ENCODE measurements at places on chromosomes 6 and 20. TPM values are rescaled to one million over a fixed set of nuclear protein-coding genes. Genes with fewer than 3 reads are reported as not detected.

DNA sequence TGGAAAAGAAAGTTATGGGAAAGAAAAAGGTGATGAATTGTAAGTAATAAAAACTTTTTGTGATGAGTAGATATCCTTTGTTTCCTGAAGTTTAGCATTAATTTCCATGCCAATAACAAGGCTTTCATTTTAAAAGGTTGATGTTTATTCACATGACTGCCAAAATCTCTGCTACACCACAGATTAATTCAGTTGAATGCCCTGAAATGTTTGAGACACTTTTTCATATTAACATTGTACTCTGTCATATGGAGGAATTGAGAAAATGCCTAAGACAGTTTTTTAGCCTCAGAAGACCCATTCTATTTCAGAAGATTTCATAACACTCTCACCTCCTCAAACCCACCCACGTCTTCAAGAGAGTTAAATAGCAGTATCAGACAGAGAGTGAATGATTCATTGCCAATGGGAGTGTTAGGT is 115.5 kb downstream of the ADGRG6 start:
- H3K27ac ChIP-seq, result no peak overlapping the region
- H3K27me3 ChIP-seq, result peaks cover 10% of the 10 kb centered on the region
- H3K4me3 ChIP-seq, result no peak overlapping the region
- no peaks in the 10 kb centered on the region for H3K36me3 ChIP-seq
- DNase-seq, result no peak

DNA sequence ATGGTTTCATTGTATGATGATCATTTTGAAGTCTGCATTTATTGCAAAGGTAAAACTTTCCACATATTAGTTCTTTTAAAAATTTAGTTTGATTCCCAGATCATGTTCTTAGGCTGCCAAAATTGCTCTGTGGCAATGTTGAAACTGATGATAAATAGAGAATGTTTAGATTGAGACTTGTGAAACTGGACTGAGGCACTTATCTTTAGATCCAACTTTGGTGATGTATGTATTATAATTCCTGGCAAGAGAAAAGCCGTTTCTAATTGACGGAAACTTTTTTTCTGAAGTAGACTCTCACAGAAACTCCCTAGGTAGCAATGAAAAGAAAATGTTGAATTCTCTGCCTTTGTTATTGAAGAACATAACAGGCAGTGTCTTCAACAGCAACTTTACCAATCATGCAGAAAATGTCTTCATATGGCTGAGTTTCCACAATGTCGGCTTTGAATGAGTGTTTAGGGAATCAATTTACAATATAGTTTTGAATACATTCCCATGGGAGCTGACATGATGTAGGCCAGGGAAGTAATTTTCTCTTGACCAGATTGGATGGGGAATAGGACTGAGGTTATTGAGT is 456.2 kb downstream of the CD109 start:
- DNase-seq, result no peak
- no peaks in the 10 kb centered on the region for H3K4me1 ChIP-seq
- no peaks in the 10 kb centered on the region for H3K36me3 ChIP-seq
- H3K27ac ChIP-seq, result no peak overlapping the region
- H3K4me3 ChIP-seq, result no peak overlapping the region

DNA sequence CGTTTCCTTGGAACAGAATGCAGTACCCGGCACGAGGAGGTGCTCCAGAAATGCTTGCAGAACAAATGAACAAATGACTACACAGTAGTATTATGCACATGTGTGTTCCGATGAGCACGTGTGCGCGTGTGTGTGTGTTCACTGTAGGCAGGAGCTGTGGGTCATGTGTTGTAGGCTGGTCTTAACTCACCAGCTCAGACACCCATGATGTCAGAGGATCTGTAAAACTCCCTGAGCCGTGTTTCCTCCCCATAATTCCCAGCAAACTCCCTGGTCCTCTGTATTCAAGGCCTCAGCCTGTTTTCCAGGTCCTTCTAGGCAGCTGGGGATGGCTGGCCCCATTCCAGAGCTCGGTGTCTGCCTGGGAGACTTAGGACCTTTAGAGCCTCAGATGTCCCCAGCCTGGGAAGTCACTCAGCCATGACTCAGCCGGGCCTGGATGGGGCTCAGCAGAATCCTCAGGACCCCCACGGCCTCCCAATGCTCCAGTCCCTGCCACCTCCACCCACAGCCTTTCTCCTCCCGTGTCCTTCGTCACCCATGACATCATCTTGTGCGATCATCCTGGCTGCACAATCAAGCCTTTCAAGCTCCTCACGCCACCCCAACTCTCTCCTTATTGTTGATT is 475.0 kb upstream of the SULF2 start:
- H3K27me3 ChIP-seq, result peaks cover 7% of the 10 kb centered on the region
- no peak overlapping the region for H3K4me3 ChIP-seq
- no peak for DNase-seq
- no peak overlapping the region for H3K27ac ChIP-seq
- no peaks in the 10 kb centered on the region for H3K4me1 ChIP-seq
- no peaks in the 10 kb centered on the region for H3K36me3 ChIP-seq

DNA sequence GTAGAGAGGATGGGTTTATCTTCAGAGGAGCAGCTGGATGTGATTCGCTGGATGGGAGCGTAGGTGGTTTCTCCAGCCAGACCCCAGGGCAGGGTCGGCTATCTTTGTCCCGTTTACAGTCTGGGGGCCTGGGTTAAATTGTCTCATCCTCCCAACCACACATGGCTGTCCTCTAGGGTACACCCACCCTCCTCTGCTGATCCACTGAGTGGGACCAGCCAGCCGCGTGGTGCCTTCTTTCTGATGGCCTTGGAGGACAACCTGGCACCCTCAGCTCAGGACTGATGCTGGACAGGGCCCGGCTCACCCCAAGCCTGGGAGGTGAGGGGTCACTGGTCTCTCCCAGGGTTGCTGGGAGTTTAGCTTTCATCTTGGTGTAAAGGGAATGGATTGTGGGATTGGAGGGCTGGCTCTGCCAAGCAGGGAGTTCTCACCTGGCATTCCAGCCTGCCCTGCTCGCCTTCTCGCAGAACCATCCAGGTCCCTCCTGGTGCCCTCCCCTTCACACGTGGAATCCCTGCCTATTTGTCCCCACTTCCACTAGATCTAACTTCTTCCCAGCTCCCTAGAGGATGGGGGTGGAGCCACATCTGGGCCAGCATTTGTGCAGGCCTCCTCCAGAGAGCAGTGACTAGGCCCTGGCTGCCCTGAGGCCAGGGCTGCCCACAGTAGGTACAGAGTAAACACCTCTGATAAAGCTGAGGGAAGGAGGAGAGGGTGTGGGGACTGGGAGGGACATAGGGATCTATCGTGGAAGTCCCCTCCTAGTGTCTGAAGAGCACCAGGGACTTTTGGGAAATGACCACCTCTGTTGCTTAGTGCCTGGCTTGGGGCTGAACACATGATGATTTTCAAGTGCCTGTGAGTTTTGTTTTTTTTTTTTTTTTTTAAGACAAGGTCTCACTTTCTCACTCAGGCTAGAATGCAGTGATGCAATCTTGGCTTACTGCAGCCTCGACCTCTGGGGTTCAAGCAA is 1.6 kb downstream of the ITPR3 start:
- H3K4me1 ChIP-seq, result peaks cover 61% of the 10 kb centered on the region
- H3K4me3 ChIP-seq, result peak overlapping the region; percentile 91
- H3K27me3 ChIP-seq, result no peaks in the 10 kb centered on the region
- peak overlapping the region; percentile 85 for H3K27ac ChIP-seq

DNA sequence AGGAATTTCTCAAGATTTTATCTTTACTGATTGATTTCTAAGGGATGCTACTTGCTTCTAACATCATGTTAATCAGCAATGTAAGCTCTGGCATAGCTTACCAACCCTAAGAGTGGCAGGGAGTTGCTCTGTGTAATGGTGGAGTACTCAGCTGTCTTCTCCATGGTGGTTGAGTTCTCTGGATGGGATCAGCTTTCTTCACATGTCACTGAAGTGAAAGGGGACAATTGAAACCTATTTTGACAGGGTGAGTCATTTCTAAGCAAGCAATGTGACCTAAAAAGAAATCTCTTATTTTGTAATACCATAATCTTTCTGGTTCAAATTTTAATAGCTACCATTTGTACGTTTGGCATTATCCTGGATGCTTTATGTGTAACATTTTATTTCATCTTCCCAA is 430.4 kb downstream of the GJA1 start:
- no peak overlapping the region for H3K27ac ChIP-seq
- H3K4me3 ChIP-seq, result no peak overlapping the region
- no peaks in the 10 kb centered on the region for H3K27me3 ChIP-seq
- H3K36me3 ChIP-seq, result no peaks in the 10 kb centered on the region
- H3K4me1 ChIP-seq, result no peaks in the 10 kb centered on the region

DNA sequence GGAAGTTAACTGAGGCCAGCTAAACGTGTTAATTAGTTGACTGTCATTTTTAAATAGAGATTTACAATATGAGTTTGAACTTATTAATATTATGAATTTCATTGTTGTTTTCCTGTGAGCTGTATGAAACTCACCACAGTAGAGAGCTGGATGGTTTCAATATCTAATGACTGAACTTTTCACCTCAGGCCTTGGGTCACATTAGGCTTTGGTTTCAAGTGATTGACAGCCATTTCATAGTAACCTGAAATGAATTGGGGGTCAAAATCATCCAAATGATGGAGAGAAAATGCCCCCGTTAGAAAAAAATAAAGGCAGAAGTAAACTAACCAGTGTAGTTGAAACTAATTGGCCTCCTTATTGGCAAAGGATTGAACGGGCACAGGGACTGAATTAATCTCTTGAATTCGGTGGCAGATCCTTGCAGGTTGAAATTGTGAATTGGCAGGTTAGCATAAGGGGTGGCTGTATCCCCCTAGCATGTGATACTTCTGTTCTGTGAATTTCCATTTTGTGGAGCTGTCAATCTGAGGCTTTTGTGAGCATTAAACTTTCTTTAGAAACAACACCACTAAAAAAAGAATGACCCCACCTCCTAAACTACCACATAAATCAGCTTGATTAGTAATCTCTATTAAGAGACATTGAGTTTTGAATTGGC is 155.1 kb upstream of the MMS22L start:
- H3K4me3 ChIP-seq, result no peak overlapping the region
- no peak overlapping the region for H3K27ac ChIP-seq
- peaks cover 7% of the 10 kb centered on the region for H3K27me3 ChIP-seq
- no peaks in the 10 kb centered on the region for H3K4me1 ChIP-seq

DNA sequence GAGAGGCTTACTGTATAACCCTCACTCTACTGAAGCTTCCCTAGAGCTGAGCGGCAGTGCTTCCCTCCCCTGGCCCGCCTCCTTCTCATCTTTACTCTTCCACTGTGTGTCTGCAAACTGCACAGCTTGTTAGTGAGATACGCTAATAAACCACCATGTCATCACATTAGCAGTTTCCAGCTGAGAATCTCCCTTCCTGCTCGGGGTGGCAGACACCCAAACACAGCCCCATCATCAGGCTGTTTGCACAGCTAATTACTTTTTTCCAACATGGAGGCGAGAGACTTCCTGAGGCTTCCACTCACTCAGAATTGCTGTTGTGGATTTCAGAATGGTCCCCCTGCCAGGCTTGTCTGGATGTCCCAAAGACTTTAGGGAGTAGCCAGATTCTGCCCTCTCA is 444.9 kb upstream of the SULF2 start:
- no peak overlapping the region for H3K4me3 ChIP-seq
- no peak for DNase-seq
- peaks cover 2% of the 10 kb centered on the region for H3K27me3 ChIP-seq
- no peak overlapping the region for H3K27ac ChIP-seq

DNA sequence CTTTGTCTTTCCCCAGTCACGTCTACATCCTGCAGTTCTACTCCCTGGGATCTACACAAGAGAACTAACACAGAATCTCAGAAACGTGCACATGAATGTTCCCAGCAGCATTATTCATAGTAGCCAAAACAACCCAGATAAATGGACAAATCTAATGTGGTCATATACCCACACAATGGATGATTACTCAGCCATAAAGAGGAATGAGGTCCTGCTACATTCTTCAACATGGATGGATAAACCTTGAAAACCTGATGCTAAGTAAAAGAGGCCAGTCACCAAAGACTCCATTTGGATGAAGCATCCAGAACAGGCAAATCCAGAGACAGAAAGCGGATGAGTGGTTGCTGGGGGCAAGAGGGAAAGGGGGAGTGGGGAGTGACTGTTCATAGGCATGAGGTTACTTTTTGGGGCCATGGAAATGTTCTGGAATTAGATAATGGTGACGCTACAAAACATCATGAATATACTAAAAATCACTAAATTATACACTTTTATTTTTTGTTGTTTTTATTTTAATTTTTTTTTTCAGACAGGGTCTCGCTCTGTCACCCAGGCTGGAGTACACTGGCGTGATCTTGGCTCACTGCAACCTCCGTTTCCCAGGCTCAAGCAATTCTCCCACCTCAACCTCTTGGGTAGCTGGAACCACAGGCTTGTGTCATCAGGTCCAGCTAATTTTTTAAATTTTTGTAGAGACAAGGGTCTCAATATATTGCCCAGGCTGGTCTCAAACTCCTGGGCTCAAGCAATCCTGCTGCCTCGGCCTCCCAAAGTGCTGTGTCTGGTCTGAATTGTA is 50.8 kb upstream of the DSN1 start:
- peaks cover 25% of the 10 kb centered on the region for H3K4me1 ChIP-seq
- no peak overlapping the region for H3K27ac ChIP-seq
- no peaks in the 10 kb centered on the region for H3K36me3 ChIP-seq
- H3K27me3 ChIP-seq, result no peaks in the 10 kb centered on the region

DNA sequence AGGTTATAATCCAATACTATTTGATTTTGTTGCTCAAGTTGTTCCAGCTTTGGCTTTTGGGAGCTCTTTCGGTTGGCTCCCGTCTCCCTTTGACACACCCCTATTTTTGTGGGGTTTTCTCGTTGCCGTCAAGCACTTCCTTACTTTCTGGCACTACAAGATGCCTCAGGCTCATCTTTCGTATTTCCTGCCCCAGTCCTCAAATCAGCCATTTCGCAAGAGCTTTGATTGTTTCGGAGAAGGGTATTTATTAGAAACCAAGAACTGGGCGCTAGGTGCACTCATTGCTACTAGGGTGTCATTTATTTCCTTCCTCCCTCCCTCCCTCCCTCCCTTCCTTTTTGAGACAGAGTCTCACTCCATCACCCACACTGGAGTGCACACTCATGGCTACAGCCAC is 13.3 kb upstream of the SOX12 start:
- DNase-seq, result no peak
- no peak overlapping the region for H3K27ac ChIP-seq
- H3K4me3 ChIP-seq, result no peak overlapping the region

DNA sequence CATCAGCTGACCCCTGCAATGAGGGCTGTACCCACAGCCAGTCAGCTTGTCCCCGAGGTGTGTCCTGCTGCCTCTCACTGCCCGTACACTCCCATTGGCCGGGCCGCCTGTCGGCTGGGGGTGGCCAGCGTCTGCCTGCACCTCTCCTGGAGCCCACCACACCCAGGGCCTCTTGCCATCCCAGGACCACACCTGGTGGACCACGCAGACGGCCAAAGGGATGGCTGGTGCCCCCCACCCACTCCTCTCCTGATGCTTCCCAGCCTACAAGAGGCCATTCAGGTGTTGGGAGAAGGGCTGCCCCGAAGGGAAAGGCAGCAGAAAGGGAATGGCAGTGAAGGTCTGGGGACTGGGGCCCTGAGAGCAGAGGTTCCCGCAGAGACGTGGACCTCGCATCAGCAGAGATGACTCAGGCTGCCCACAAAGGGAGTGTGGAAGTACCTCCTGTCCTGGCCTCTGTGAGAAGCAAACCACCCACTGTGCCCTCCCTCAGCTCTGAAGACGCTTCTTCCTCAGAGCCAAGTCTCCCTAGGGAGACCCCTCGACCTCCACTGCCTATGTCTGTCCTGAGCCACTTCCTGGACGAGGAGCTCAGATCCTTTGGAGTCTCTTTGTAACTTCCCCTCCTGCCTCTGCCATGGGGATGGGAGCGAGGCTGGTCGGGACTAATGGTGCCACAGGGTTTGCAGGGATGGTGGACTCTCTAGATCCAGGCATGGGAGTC is 60.9 kb downstream of the PYGB start:
- peaks cover 36% of the 10 kb centered on the region for H3K4me1 ChIP-seq
- DNase-seq, result no peak
- peaks cover 6% of the 10 kb centered on the region for H3K36me3 ChIP-seq
- H3K27ac ChIP-seq, result peak overlapping the region; percentile 46

SLC35F1 gene
- total RNA-seq, result not detected

PTPRT gene
- total RNA-seq, result not detected

ZFP57 gene
- not detected for total RNA-seq

FOXA2 gene
- total RNA-seq, result not detected

NEURL2 gene
- 2.6 TPM for total RNA-seq

ZMYND8 gene
- 44.6 TPM for total RNA-seq
